ENCODE measurements at places on chromosomes 4 and X.

DNA sequence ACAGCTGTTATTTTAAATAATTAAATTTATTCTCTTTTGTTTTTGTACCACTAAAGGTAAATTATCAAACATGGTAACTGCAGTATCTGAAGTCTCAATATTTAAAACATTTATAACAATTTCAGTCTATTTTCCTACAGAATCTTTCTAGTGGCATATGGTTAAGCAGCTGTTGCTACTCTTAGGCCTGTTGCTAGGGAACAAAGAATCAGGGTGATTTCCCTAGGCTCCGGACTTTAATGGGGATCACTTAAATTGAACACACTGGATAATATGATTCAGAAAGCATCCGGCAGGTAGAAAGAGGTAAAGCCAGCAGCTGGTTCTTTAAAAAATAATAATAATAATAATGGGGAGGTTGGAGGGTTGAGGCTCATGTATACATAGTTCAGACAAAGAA, 17.6 kb downstream of the FBXO8 start:
- DNase-seq = peak; percentile 63

DNA sequence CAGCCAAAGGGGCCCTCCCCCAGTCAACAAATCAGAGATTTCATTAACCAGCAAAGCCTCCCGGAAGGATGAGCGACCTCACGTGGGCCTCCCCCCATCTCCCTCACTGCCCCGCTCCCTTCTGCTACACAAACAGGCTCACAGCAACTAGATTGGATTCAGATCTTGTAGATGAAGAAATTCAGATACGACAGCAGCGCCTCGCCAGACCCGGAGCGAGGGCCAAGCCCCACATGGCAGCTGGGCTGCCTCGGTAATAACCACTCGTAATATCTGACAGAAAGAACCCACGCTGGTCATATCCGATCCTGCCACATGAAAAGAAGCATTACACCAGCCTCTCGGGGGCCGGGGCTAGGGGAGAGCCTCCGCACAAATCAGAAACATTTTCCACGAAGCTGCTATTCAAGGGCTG, 581.3 kb downstream of the BCOR start:
- DNase-seq = no peak

- DNase-seq = no peak
These were observed 30.1 kb downstream of the GABRB1 start for GRCh38 chr4:47061435-47061834.

DNA sequence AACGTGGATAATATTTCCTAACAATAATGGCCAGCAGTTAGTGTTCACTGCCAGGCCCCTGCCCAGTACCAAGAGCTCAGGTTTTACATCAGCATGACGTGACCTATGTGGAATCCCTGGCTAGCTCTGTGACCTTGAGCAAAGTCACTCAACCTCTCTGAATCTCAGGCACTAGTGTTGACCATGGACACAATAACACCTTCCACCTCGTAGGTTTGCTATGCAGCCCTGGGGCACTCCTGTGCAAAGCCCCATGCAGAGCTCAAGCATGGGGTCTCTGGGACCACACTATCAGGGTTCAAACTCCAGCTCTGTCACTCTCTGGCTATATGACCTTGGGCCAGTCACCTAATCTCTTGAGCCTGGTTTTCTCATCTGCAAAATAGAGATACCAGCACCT, 38.7 kb upstream of the MSX1 start:
- DNase-seq = no peak

- peak; percentile 73 for DNase-seq
These were observed 3.9 kb upstream of the SYN1 start for GRCh38 chrX:47623540-47624027.

- no peak for DNase-seq
These were observed 764 bp downstream of the PDGFRA start for GRCh38 chr4:54229631-54230483.

DNA sequence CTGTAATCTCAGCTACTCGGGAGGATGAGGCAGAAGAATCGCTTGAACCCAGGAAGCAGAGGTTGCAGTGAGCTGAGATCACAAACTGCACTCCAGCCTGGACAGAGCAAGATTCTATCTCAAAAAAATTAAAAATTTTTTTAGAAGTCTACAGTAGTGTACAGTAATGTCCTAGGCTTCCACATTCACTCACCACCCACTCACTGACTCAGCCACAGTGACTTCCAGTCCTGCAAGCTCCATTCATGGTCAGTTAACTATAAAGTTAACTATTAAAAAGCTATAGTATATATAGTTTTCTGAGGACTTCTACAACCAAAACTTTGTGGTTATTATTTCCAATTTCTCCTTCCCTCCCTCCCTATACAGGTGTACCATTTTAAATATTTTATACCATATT, 34.7 kb upstream of the NEUROG2 start:
- DNase-seq = no peak

DNA sequence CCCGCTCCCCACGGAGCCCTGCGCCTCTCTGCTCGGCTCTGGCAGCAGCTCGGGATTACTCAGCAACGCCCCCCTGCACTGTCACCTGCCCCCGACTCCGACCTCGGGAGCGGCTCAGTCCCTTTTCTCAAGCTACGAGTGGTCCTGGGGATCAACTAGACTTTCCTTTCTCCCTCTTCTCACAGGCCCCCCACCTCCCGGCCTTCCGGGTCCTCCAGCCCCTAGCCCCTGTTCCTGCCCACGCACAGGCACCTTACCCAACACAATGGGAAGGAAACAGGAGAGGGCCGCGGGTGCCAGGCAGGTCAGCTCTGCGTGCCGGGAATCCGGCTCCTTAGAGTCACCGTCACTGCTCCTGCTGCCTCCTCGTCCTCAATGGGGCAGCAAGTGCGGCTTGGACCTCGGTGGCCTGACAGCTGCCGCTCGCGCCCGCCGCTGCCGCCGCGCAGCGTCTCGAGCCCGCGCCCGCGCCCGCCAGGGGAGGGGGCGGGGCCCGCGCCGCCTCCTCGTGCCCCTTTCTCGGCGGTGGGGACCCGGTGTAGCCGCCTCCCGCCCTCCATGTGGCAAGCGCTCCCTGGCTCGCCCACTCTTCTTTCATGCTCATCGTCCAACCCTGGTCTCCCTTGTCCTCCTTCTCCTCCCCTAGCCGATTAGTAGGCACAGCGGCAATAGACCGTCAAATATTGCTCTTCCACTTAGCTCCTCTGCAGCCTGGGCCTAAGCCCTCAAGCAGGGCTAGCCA, at the start of gene RAB9B:
TSS of gene RAB9B (minus strand) at position 455 of the 742 bp plus-strand sequence. CDS start 6,473 bp downstream, outside the sequence.
- peak; percentile 48 for DNase-seq

- DNase-seq = no peak
These were observed 94.6 kb downstream of the SYNPO2 start for GRCh38 chr4:118983293-118983692.

DNA sequence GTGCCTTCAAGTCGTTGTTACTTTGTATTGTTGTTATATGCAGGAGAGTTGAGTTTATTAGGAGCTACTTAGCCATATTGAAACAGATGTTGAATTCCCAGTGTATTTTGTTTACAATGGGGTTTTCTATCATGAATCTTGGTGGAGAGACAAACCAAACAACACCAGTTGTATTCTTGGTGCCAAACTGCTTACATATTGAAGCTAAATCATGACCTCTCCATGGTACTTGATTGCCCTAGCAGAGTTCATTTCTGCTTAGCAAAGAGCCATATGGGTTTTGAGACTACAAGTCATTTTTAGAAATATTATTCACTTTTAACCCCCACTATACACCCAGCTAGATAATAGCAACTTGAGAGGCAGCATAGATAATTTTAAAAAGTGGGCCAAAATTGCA, 85.4 kb downstream of the ADGRG4 start:
- no peak for DNase-seq

DNA sequence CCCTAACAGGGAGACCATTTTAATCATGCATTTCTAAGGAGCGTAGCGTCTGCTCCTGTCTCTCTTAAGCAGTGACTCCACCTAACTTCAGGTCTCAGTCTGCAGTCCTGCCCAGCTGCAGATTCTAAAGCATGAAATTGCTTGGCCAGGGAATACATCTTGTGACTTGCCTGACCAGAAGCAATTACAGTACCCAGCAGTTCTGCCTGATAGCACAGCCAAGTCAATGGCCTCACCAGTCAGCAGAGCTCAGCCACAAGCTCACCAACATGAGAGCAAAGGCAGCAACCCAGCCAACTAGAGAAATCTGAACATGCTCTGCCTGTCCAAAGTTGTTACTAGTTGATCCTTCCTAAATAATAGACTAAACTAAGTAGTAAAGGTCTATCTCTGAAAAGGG, 2011.9 kb upstream of the PCDH10 start:
- DNase-seq = no peak

DNA sequence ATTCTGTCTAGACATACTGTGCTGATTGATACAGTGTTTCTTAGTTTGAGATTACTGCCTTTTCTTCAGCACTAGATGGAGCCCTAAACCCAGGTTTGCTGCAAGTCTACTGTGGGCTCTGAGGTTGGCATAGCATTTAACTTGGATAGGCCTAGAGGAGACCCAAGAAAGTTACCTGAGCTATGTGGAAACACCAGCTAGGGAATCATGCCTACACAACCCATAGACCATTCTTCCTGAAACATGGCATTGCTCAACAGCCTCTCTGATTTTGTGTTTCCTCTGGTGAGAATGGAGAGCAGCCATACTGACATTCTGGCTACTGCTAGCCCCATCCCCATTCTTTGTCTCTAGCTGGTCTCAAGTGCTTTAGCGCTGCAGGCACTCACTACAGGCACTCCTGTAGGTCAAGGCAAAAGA, 287.7 kb upstream of the PCDH18 start:
- no peak for DNase-seq

- no peak for DNase-seq
These were observed 35.4 kb upstream of the HPSE start for GRCh38 chr4:83369831-83370639.

DNA sequence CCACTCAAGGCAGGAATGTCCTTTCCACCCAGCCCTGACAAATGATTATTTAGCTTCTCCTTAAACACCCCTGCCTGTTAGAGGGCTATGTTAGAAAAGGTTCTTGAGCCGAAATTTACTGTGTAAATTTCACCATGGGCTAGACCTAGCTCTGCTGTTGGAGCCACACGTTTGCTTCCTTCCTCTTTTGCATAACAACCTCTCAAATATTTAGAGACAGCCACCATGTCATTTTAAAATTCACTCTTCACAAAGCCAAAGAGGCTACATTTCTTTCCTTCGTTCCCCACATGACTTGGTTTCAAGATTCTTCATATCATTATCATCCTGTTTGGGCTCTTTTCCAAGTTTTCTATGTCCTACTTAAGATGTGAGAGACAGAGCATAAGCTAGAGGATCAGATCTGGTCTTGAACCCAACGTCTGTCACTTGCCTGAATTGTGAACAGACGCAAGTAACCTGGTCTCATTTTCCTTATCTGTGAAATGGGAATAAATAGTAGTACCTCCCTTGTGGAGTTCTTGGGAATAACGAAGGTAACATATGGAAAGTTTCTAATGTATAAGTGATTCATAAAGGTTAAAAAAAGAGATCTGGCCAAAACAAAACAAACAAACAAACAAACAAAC, 6.7 kb downstream of the DOCK11 start:
- DNase-seq = no peak

DNA sequence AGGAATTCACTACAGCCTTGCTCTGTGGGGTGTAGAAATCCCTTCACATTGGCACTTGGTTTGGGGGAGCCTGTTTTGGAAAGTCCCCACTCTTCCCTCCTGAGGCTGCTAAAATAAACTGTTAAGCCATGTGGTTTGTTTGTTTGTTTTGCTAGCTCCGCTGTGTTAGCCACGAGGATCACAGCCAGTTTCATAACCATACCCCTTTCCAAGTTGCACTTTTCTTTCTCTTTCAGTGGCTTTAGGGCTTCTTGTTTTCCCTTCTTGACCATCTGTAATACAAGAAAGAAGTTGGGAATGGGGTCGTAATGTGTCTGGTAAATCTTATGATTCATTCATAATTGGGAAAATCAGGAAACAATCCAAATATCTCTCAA, 24.8 kb upstream of the UXT start:
- DNase-seq = no peak

DNA sequence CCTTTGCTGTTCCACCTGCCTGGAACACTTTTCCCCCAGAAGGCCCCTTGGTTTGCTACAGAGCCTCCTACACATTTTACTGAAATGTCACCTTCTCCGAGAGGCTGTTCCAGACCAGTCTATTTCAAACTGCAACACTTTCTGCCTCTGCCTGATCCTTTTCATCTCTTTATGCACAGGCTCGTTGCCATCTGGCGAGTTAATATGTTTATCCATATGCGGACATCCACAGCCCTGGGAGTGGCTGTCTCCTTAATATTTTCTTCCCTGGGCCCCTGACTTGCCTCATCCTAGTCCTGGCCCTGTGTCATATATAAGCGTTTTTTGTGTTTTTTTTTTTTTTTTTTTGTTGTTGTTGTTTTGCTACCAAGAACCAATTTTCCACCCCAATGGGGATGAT, 65.2 kb upstream of the PHKA2 start:
- DNase-seq = no peak

GRCh38 chr4:86633854-86634253, 39.7 kb downstream of the PTPN13 start:
- no peak for DNase-seq

- no peak for DNase-seq
These were observed 423 bp downstream of the RPL39 start for GRCh38 chrX:119790977-119791436.

DNA sequence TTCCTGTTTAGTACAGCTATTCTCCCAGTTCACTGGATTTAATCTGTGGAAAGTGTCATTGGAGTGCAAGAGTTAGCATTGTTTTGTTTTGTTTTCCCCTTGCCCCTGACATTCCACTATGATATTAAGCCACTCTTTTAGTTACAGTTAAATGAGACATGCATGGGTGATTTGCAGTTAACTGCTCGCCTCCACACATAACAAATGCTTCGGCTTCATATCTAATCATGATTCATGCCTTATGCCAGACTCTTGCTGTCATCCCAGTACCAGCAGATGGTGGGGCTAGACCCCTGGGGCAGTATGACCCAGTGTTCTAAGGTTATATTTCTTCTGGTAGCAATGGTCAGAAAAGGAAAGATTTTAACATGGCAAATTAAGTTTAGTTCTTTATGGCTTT, 80.1 kb downstream of the RAP1GDS1 start:
- no peak for DNase-seq

DNA sequence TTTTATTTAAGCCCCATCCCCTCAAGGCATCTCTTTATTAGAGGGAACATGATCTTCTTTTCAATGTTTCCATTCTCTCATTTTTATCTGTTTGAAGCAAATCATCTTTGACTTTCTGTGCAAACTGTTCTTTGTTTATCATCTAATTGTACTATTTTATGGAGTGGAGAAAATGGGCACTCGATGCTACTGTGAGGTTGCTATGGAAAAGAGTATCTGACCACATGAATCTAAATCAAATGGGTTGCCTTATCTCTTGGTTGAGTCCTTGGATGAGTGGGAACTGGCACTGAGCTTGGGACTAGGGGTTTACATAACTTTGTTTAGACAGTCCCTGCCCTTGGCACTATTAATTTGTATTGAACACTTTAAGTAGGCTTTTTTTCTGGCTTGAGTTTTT, 9.1 kb downstream of the OCRL start:
- peak; percentile 37 for DNase-seq

DNA sequence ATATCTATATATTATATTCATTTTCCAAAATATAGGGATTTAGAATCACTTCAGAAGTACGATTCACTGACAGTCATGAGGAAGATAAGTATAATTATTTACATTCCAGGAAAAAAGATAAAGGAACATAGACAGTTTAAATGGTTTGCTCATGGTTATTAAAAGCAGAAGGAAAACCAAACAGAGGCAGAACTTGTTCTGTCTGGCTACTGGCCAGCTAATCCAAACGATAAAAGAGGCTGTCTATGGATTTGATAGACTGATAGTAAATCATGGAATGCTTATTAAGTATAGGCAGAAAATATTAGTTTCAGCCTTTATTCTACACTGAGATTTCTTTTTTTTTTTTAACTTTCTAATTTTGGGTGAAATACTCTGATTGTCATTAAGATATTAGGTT, 50.2 kb downstream of the RPGR start:
- DNase-seq = no peak

GRCh38 chrX:110853610-110854009, 58.0 kb upstream of the CHRDL1 start:
- DNase-seq = peak; percentile 18
